Thymus (tissue), 14 donors: ENCODE measurements at places on chromosomes 11 and 22. TPM values are rescaled to one million over a fixed set of nuclear protein-coding genes. Genes with fewer than 3 reads are reported as not detected.
A peak's percentile ranks its signal among the peaks of the same experiment; 100 is the strongest.

MB gene
- total RNA-seq, result 1.1 TPM

DNA sequence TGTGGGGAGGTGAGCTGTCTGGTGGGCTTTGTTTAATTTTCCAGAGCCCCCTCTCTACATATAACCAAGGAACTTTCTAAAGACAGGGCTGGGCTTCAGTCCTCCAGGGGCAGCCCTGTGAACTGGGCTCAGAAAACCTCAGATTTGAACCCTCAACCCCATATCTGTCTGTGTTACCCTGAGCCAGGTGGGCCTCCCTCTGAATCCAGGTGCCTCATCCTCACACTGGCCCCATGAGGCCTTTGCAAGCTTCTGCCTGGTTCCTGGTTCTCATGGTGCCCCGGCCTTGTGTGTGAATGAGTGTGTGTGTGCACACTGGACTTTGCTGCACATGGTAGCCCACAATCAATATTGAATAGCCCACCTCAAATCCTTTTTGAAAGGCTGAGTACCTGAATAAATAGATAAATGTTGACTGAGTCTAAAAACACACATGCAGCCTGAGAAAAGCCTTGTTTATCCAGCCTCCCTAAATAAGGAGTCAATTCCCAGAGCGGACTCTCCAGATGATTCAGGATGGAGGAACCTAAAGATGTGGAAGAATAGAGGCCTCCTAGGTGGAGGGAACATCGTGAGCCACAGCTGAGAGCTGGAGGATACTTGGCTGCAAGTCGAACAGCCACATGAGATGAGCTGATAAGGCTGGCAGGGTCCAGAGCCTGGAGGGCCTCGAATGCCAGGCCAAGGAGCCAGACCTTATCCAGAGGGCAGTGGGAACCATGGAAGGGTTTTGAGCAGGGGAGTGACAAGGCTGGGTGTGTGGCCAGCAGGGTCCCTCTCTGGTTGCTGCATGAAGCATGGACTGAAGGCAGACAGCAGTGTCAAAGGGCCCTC, 28.1 kb upstream of the P2RY2 start:
- no peak overlapping the region for H3K4me3 ChIP-seq
- no peaks in the 10 kb centered on the region for H3K36me3 ChIP-seq
- no peak for DNase-seq
- H3K27me3 ChIP-seq, result no peaks in the 10 kb centered on the region
- no peak overlapping the region for H3K27ac ChIP-seq
- H3K4me1 ChIP-seq, result no peaks in the 10 kb centered on the region

DNA sequence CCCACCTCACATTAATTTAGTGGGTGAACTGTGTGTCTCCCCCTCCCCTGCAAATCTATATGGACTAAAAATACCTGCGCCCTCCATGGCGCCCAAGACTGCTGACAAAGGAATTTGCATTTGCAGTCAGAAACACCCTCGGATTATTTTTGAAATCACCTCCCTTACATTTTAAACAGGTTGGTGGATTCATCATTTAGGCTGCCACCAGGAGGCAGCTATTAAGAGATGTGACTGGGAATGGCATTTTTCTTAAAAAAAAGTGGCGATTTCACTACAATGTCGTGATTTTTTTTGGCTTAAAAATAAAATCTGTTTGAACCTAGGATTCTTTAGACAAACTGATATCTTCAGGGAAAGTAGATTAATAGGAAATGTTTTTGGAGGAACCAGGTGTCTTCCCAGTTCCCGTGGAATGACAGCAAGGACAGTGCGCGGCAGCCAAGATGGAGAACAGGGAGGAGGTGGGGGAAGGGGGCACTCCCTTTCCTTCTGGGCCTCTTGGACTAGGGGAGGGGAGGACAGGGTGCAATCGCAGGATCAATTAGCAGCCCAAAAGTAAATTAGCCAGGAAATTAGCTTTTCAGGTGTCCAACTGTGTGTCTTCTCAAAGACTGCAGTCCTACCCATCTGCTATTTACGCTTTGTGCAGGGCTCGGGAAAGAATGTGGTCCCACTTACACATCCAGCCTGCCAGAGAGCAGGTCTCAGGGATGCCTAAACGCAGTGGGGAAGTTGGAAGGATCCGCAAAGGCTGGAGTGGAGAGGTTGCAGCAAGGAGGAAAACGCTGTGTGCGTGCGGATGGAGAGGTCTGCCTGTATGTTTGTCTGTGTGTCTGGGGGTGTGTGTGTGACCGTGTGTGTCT, 496.4 kb downstream of the NTM start:
- no peaks in the 10 kb centered on the region for H3K27me3 ChIP-seq
- no peak overlapping the region for H3K27ac ChIP-seq
- H3K4me1 ChIP-seq, result no peaks in the 10 kb centered on the region
- DNase-seq, result no peak
- H3K4me3 ChIP-seq, result no peak overlapping the region

GRCh38 chr11:47395223-47396048, 13.0 kb upstream of the SLC39A13 start:
- peak overlapping the region; percentile 25 for H3K4me3 ChIP-seq
- no peaks in the 10 kb centered on the region for H3K36me3 ChIP-seq
- H3K4me1 ChIP-seq, result peaks cover 20% of the 10 kb centered on the region
- H3K27me3 ChIP-seq, result no peaks in the 10 kb centered on the region

DNA sequence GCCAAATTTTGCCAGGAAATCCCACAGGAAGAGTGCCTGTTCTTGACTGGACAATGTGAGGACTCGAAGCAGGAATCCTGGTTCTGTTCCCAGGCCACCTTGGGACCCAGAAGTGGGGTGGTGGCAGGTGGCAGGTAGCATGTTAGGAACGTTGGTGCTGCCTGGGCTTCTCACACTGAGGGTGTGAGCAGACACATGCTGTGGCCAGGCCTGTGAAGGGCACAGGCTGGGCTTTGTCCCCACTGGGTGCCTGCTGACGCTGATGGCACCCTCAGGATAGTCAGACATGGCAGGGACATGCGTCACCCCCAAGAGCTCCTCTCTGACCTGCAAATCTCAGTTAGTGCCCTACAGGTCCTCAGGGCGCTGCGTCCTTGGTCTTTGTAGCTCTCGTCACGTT, 21.1 kb upstream of the NECTIN1 start:
- H3K4me1 ChIP-seq, result no peaks in the 10 kb centered on the region
- H3K4me3 ChIP-seq, result no peak overlapping the region
- no peaks in the 10 kb centered on the region for H3K27me3 ChIP-seq
- no peaks in the 10 kb centered on the region for H3K36me3 ChIP-seq
- DNase-seq, result no peak

- no peaks in the 10 kb centered on the region for H3K36me3 ChIP-seq
- H3K27me3 ChIP-seq, result no peaks in the 10 kb centered on the region
- no peak overlapping the region for H3K4me3 ChIP-seq
- DNase-seq, result no peak
Observed at GRCh38 chr11:38046571-38047135, 1448.6 kb upstream of the RAG2 start.

GRCh38 chr11:121329781-121330395, 37.3 kb downstream of the SC5D start:
- H3K4me3 ChIP-seq, result no peak overlapping the region
- no peak overlapping the region for H3K27ac ChIP-seq
- H3K27me3 ChIP-seq, result no peaks in the 10 kb centered on the region
- H3K4me1 ChIP-seq, result peaks cover 4% of the 10 kb centered on the region
- DNase-seq, result no peak

DNA sequence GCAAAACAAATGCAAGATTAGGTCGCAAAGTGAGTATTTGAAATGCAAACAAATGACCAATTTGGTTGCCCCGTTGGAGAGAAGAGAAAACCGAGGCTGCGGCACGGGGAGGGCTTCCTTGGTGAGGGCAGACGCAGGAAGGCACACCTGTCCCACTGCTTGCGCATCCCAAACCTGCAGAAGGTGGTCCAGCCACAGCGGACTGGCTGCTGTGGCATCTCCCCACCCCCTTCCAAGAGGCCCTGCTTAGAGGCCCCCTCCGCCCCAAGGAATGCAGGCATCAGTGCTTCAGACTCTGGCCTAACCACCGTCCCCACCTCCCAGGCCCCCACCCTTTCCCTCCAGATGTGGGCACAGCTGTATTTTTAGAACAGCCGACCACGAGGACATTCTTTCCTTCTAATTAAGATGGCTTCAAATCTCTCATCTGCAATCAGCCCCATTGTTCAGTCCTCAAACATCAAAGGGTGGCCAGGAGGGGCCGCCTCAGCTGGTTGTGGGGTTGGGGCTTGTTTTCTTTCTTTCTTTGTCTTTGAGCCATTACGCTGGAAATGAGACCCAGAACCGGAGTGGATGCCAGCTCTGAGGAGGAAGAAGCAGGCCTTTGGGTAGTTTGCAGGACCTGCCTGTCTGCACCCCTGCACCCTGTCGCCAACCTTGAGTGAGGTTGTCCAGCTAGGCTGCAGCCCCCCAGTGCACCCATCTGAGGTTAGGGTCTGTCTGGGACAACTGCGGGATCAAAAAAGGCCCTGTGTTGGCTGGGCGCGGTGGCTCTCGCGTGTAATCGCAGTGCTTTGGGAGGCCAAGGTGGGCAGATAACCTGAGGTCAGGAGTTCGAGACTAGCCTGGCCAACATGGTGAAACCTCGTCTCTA, 9.4 kb upstream of the DERL3 start:
- H3K4me1 ChIP-seq, result peaks cover 33% of the 10 kb centered on the region
- H3K4me3 ChIP-seq, result no peak overlapping the region
- H3K27ac ChIP-seq, result no peak overlapping the region
- H3K27me3 ChIP-seq, result peaks cover 6% of the 10 kb centered on the region
- H3K36me3 ChIP-seq, result no peaks in the 10 kb centered on the region
- DNase-seq, result no peak

DNA sequence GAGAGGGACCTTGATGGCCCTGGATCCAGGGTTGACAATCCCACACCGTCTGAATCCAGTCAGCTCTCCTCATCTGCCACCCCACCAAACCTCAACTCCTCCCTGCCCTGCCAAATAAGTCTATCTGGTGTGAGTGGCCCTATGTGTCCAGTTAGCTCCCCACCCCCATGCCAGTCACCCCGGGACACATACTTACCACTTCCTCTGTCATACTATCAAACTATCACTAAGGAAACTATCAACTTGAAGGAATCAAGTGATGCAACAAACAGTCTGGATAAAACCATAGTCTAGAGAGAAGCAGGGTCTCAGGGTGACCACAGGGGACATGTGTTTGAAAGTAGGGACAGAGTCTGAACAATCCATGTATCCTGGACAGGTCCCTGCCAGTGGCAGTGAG, 13.2 kb upstream of the CSF2RB start:
- no peaks in the 10 kb centered on the region for H3K27me3 ChIP-seq
- H3K36me3 ChIP-seq, result no peaks in the 10 kb centered on the region
- H3K27ac ChIP-seq, result no peak overlapping the region
- DNase-seq, result no peak
- H3K4me1 ChIP-seq, result peaks cover 21% of the 10 kb centered on the region

DNA sequence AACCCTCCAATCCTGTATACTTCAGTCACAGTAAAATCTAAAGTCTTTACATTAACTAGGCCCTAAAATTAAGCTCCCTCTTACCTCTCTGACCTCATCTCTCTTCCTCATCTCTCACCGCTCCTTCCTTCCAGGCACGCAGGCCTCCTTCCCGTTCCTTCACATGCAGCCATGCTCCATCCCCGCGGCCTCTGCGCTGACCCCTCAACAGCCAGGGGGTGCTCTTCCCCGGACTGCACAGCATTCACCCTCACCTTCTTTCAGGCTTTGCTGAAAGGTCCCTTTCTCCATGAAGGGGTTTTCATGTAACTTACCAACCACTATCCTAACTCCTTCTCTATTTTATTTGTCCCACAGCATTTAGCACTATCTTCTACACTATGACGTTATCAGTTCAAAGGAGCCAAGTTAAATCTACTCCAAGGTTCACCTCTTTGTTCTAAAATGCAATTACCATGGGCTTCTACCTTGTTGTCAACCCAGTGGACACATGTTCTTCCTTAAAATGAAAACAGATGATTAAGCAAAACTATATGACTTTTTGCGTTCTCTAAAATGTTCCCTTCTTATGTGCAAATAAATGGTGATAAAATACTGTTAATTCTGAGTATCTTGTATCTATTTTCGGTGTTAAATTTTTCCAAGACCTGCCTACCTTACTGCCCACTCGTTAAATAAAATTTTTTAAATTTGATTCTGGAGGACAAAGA, 57.8 kb upstream of the APOA1 start:
- H3K4me3 ChIP-seq, result no peak overlapping the region
- H3K27ac ChIP-seq, result no peak overlapping the region
- no peaks in the 10 kb centered on the region for H3K27me3 ChIP-seq
- H3K36me3 ChIP-seq, result peaks cover 25% of the 10 kb centered on the region
- DNase-seq, result no peak
- peaks cover under 1% of the 10 kb centered on the region for H3K4me1 ChIP-seq

- H3K4me1 ChIP-seq, result no peaks in the 10 kb centered on the region
- no peak overlapping the region for H3K27ac ChIP-seq
- no peak for DNase-seq
- H3K4me3 ChIP-seq, result no peak overlapping the region
- H3K27me3 ChIP-seq, result no peaks in the 10 kb centered on the region
- H3K36me3 ChIP-seq, result no peaks in the 10 kb centered on the region
Observed at GRCh38 chr11:24134879-24135589, 361.8 kb upstream of the LUZP2 start.

DNA sequence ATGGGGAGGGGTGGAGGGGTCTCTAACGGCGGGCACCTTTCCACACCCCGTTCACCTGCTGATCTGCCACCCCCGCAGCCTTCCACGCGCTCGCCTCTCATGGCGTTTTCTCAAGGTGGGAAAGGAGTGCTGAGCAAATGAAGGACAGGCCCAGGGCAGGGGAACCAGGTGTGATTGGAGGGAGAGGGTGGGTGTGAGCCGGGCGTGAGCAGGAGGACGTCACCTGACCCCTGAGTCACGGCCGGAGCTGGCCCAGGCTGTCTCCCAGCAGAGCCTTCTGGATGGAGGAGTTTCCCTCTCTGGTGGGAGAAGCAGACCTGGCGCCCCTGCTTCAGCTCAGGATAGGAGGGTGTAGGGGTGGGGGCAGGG, 14.0 kb upstream of the ARHGAP8 start:
- no peak overlapping the region for H3K27ac ChIP-seq
- H3K27me3 ChIP-seq, result peaks cover 2% of the 10 kb centered on the region
- H3K4me3 ChIP-seq, result no peak overlapping the region
- DNase-seq, result no peak
- H3K36me3 ChIP-seq, result no peaks in the 10 kb centered on the region
